Mesothelial cell of epicardium (in vitro differentiated cells): ENCODE measurements at places on chromosomes 13 and 19.

GRCh38 chr19:14629557-14629956 is 45.1 kb downstream of the ADGRE3 start:
- no peak for DNase-seq

- no peak for DNase-seq
Measured at GRCh38 chr13:76286178-76286577, 600.0 kb downstream of the KCTD12 start.

DNA sequence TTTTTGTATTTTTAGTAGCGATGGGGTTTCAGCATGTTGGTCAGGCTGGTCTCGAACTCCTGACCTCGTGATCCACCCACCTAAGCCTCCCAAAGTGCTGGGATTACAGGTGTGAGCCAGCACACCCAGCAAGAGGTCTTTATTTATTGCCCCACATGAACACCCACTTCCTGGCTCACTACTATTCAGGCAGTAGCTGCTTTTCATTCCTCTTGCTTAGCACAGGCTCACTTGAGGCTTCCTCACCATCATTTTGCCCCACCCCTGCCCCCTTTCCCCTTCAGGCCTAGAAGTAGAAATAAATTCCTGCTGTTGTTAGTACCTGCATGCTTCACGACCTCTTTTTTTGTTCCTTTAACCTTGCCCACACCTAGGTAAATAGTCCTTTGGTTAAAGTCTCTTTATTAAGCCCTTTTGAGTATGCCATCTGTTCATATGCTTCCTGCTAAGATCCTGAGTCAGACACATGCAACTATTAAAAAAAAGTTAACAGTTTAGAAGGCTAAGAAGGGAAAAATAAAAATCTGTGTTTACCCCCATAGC is 33.5 kb upstream of the ITM2B start:
- DNase-seq, result no peak

DNA sequence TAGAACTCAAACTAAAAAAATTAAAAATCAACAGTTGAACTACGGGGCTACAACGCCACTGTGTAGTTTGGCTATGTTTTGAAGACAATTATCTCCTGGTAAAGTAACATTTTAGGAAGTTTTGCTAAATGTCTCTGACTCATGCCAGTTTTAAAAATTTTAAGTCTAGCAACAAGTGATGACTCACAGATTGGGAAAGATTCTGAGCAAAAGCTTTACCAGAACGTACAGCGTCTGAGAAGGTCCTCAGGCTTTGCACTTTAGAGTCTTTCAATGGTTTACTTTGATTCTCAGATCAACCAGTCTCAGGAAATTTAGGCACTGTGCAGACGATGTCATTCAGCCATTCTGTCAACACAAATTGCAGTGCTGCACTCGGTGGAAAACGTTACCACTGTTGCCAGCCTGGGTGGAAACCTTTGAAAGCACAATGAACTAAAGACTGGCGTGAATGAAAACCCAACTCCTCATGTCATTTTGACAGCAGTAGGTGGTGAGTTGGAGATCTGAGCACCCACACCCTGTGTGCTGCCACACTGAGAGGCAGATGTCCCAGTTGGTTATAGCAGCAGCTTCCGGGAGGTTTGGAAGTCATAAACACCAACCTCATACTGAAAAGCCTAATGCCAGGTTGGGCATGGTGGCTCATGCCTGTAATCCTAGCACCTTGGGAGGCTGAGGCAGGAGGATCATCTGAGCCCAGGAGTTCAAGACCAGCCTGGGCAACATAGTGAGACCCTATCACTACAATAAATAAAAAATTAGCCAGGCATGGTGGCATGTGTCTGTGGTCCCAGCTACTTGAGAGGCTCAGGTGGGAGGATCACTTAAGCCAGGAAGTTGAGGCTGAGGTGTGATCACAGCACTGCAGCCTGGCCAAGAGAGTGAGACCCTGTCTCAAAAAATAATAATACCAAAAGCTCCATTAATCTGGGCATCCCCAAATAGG is 6.3 kb upstream of the WTIP start:
- DNase-seq, result no peak

DNA sequence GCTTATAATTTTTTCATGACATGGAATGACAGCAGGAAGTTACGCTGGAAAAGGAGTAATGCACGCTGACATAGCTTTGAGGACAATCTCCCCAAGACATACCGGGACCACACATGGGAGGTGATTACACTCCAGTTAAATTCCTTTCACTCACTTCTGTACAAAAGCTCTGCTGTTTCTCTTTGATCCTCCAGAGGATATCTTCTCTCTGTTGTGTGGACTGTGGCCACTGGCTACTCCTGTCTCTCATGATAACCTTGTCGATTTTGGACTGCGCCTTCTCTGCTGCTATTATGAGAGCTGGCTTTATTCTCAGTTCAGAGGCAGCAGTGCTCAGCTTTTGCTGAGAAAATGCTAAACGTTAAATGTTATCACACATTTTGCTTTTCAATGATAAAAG is 464.6 kb downstream of the FGF9 start:
- DNase-seq, result no peak

DNA sequence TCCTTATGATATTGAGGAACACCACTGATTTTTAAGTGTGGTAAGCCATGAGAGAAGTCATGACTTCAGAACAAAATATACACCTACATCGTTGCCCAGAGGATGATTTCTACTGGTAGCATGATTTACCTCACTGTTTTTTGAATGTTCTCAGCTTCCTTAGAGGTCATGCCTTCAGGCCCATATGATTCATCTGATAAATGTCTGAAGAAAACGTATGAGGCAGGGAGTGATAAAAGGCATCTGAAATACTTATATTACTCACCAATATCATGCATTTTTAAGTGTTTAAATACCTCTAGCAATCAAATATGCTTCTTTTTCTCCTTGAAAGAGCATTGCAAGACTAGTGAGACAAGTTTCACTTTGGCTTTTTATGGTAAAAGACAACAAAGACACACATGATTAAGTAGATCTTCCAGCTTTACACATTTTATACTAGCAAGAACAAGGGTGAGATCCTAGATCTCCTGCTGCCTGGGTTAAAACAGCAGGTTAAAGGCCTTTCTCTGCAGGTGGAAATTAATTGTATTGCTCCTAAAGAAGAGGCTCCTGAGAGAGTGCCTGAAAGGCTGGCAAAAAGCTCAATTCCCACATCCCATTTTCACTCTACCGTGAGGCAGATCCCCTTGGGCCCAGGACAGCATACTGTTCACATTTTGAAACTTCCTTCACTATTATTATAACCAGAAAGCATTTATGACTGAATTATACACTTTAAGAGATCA is 432.4 kb downstream of the SLITRK1 start:
- DNase-seq, result no peak
